ENCODE measurements at places on chromosomes 7 and 10.

DNA sequence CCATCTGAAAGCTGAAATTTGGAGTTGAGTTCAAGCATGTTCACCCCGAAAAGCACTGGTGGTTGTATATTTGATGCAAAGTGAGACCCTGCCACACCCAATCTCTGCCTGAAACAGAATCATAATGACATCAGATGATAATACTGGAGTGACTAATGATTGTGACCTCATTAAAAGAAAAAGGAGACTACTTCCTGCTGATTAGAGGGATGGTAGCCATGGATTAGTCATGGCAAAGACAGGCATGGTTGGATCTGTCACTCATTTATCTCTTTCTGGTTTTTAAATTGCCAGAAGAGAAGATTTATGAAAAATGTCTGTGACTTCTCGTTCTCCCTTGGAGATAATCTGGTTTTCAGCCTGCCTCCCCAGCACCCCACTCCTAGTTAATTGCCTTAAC, 101.2 kb downstream of the BAMBI start:
- no peak for DNase-seq

GRCh38 chr10:15106352-15107013, 9.3 kb downstream of the RPP38 start:
- DNase-seq: no peak

GRCh38 chr10:33805831-33806230, 471.4 kb upstream of the NRP1 start:
- no peak for DNase-seq

DNA sequence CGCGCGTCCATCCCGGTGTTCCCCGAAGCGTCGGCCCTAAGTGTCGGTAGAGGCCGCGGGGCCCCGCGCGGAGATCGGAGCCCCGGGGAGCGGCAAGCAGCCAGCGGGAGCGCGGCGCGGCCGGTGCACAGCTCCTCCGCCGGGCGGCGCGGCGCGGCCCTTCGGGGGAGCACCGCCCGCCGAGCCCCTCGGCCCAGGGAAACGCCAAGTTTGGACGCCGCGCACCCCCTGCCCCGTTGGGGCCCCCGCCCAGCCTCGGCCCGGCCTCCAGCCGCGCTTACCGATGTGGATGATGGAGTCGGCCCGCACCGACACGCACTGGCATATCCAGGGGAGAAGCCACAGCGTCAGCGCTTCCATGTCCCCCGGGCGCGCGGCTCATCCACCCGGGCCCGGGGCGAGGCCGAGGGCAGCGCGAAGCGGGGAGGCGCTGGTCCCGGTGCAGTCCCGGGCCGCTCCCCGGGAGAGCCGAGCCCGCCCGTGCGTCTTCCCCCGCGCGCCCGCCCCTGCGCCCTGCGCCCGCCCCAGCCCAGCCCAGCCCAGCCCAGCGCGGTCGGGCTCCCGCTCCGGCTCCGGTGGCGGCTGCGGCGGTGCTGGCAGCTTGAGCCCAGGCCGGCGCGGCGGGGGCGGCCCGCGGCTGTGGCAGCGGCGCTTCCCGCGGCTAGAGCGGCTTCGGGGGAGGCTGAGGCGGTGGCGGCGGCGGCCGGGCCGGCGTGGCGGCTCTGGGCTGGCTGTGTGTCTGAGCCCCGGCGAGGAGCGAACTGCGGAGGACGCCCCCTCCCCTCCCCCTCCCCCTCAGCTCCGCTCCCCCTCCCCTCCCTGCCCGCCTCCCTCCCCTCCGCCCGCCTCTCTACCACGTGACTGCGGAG, at the start of gene GRID1:
Gene GRID1, minus strand, starts transcription at position 763 of the 869 bp plus-strand sequence.
- DNase-seq: no peak

GRCh38 chr10:18376650-18377049, 236.4 kb downstream of the CACNB2 start:
- no peak for DNase-seq

DNA sequence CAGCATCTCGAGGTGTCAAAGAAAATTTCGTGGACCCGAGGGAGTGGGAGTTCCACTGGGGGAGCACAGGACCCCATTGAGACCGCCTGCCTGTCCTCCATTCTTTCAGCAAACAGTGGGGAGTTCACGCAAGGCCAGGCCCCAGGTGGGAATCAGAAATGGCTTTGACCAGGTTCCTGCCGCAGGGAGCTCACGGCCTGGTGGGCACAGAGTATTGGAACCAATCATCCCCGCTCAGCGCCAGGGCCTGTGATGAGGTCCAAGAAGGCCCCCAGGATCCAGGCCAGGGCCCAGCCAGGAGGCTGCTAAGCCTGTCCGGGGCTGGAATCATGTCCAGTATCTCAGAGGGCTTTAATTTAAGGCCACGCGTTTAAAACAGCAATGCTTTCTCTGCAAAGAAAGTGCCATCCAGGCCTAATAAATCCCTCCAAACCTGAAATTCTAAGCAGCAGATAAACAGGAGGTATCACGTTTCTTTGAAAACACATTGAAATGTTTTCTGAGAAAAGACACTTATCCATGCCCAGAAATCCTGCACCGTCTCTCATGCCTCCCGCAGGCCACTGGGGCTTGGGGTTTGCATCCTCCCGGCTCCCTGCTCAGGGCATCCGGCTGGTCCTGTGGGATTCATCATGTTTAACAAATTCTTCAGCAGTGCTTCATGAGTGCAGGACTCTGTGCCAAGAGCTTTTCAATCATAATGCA, 125.7 kb downstream of the OAT start:
- no peak for DNase-seq

Measured in BJ (cell line).